RPMI7951 (cell line): ENCODE measurements at places on chromosomes 12 and 14. TPM values are rescaled to one million over a fixed set of nuclear protein-coding genes. Genes with fewer than 3 reads are reported as not detected.

The CDH24 gene
- 6.7 and 8.3 TPM in 2 replicates for total RNA-seq

The MAP3K9 gene
- 0.88 and 1.1 TPM in 2 replicates for total RNA-seq

The IL22 gene
- not detected in 2 replicates for total RNA-seq

The KRT5 gene
- not detected in 2 replicates for total RNA-seq

The GRIP1 gene
- total RNA-seq: 0.59 TPM in 1 of 2 replicates, not detected in the other

The TAS2R20 gene
- total RNA-seq: 0.24 and 0.68 TPM in 2 replicates

The NRIP2 gene
- total RNA-seq: not detected in 2 replicates

The PCED1B gene
- total RNA-seq: 1.6 and 4.2 TPM in 2 replicates

The ADCY4 gene
- not detected in 2 replicates for total RNA-seq

The TMPRSS12 gene
- total RNA-seq: not detected in 2 replicates

The SMCO2 gene
- not detected in 2 replicates for total RNA-seq

The DIO2 gene
- 0.12 and 1.2 TPM in 2 replicates for total RNA-seq

GRCh38 chr12:129610601-129611120, 293.2 kb downstream of the TMEM132D start:
- DNase-seq: no peak

- DNase-seq: no peak
These were observed 7.4 kb downstream of the SALL2 start for GRCh38 chr14:21518725-21519124.

GRCh38 chr12:49696723-49697122, 10.5 kb downstream of the FMNL3 start:
- no peak for DNase-seq

GRCh38 chr12:98149691-98150210, 365.6 kb upstream of the TMPO start:
- no peak for DNase-seq

DNA sequence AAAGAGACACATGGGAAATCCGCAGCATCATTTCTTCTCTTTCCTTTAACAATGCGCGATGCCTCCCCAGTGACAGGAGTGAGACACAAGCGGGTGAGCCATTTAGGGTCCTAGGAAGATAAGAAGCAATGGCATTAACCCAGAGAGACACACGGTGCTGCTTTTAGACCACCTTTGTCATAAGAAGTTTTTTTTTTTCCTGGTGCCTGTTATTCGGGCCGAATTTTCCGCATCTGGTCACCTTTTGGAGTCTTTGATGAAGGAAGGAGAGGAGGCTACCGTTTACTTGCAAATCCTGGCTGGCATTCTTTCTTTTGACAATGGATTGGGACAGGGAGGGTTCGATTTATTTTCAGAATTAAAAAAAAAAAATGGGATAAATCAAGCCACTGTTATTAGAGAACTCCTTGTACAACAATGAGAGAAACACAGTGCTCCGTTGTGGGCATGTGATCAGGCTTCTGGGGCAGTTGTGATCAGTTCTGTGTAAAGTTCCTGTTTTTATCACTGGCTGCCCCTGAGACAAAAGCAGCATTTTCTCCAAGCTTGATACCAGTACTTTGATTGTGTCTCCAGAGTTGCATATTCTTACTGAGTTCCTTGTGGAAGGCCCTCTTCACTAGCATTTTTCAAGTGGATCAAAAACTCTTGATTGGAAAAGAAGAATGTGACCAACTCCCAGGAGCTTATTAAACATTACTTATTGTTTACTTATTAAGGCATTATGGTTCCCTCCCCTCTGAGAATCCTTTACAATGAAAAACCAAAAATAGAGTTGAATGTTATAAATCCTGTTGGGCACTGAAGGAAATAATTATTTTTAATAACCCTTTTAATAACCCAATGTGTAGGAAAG, 1.1 kb downstream of the DIP2B start:
- DNase-seq: peak; percentile 15

DNA sequence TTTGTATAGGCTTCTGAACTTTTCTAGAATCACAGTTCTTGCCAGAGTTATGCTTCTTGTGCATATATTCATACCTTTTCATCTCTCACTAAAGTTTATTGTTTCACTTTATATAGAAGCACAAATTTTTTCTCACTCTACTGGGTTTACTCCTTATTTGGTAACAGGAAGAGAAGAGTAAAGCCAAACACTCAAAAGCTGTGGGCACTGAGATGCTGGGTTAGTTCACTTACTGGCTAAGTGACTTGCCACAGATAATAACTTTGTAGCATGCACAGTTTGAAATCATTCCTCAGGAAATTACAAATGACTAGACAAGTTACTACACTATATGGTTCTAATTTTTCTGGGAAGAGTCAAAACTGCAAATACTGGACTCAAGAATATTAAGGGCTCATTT, 7.8 kb downstream of the HIGD1C start:
- DNase-seq: no peak

DNA sequence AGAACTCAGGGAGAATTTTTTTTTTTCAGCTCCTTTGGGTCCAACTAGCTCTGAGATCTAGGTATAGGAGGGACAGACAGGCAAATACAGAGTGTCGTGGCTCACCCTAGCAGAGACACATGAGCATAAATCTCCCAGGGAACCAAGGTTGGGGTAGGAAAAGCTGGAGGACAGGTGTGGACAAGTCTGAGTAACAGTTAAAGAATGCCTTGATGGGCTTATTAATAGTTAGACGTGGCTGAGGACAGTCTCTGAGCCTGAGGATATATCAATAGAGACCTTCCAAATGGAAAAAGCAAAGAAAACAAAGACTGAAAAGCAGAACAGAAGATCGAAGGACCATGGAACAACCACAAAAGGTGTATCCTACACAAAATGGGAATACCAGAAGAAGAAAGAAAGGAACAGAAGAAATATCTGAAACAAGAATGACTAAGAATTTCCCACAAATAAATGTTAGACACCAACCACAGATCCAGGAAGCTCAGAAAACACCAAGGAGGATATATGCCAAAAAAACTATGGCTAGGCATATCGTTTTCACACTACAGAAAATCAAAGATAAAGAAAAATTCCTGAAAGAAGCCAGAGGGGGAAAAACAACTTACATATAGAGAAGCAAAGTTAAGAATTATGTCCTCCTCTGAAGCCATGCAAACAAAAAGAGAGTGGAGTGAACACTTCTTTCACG, 80.9 kb downstream of the PTPRB start:
- peak; percentile 13 for DNase-seq

GRCh38 chr12:110141389-110141788, 17.2 kb downstream of the IFT81 start:
- peak; percentile 66 for DNase-seq

DNA sequence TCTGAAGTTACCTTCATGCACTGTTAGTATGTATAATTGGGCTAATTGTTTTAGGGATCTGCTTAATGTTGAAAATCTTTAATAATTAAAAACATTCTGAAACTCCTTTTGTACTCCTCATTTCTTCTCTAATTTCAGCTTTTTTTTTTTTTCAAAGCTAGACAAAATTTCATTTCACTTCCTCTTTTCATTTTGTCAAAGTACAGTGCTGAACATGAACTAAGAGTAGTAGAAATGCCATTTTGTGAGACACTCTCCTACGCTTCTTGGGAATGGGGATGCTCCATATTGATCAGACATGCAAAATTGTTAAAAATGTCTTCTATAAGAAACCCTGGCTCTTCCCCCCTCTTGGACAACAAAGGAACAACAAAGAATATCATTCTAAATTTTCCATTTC, 1.7 kb downstream of the ABCD2 start:
- DNase-seq: no peak

- no peak for DNase-seq
These were observed 171.0 kb upstream of the PRICKLE1 start for GRCh38 chr12:42760550-42760949.

DNA sequence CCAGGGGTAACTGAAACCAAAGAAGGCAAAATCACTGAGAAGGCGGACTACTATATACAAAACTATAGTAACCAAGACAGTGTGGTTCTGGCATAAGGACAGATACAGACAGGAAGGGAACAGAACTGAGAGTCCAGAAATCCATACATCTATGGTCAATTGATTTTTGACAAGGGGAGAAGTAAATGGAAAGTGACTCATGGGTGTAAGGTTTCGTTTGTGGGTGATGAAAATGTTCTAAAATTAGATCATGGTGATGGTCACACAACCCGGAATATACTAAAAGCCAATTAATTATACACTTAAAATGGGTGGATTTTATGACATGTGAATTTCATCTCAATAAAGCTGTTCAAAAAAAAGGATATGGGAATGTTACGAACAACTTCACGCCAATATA, 18.7 kb downstream of the ANGEL1 start:
- no peak for DNase-seq

DNA sequence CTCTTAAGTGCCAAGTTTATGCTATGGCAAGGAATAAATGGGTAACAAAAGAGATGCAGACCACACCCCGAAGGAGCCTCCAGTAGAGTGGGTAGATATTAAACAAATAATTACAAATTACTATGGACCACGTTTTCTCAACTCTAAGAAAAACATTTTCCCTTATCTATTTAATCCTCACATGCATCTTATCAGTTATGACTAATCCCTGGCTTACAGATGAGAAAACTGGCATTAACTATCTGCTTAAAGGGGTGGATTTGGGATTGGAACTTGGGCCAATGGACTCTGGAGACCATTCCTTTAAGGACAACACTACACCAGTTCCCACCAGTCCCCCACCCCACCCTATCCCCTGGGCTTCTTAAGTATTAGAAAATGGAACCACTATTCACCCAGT, 26.3 kb downstream of the PPM1H start:
- DNase-seq: no peak

GRCh38 chr14:67996235-67996634, 176.7 kb downstream of the RAD51B start:
- no peak for DNase-seq

- DNase-seq: no peak
These were observed 921 bp upstream of the CEP83 start for GRCh38 chr12:94460616-94460959.

DNA sequence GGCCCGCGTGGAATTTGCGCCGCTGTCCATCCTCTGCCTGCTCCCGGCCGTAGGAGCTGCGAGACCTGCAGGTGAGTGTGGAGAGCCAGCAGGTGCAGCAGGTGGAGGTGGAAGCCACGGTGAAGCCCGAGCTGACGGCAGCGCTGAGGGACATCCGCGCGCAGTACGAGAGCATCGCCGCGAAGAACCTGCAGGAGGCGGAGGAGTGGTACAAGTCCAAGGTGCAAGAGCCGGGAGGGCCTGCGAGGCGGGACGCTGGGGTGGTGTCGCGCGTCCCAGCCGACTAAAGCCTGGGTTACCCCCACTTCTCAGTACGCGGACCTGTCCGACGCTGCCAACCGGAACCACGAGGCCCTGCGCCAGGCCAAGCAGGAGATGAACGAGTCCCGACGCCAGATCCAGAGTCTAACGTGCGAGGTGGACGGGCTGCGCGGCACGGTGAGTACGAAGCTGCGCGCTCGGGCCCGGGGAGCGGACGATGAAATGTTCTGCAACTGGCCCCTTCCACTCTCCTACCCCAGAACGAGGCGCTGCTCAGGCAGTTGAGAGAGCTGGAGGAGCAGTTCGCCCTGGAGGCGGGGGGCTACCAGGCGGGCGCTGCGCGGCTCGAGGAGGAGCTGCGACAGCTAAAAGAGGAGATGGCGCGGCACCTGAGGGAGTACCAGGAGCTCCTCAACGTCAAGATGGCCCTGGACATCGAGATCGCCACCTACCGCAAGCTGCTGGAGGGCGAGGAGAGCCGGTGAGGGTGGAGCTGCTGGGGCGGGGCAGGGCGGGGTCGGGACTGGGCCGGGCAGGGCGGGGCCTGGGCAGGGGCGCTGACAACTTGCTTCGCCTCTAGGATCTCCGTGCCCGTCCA, 2.1 kb downstream of the PRPH start:
- peak; percentile 56 for DNase-seq

- no peak for DNase-seq
These were observed 6.4 kb upstream of the ASCL1 start for GRCh38 chr12:102950950-102951619.

GRCh38 chr14:56094076-56094475, 24.1 kb upstream of the PELI2 start:
- no peak for DNase-seq

DNA sequence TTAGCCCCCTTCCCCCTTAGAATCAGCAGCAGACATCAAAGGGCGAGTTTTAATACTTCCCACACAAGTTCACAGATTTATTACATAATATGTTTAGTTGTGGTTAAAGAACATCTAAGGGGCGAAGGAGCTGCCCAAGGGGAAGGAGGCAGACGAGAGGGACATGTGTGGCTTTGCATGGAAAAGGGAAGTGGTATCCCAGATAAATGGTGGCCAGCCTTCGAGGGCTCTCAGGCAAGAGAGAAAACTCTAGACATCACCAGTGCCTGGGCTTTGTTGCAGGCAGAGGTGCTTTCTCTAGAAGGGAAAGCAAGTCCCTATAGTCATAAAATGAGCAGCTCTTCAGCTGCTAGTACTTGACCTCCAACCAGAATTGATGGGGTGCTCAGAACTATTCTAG, 121.2 kb downstream of the CACNA1C start:
- peak; percentile 49 for DNase-seq

DNA sequence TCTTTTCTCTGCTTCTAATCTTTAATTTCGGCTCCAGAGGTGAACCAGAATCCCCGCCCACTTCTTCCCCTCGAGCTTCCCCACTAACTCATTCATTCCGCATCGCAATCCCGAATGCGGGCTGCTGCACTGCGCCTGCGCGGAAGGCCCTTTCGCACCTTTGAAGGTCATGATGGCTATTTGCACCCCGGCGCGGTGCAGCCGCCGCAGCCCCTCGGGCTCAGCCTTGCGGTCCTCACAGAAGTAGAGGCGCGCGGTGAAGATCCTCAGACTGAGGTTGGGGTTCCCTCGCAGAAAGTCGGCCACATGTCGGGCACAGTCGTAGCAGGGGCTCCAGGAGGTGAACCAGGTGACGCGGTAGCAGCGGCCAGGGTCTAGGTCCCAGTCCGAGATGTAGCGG, 7.6 kb downstream of the AICDA start:
- DNase-seq: no peak

GRCh38 chr12:25767606-25768005, 190.9 kb upstream of the RASSF8 start:
- DNase-seq: peak; percentile 44

GRCh38 chr12:116707751-116708150, 30.1 kb downstream of the SPRING1 start:
- DNase-seq: no peak

DNA sequence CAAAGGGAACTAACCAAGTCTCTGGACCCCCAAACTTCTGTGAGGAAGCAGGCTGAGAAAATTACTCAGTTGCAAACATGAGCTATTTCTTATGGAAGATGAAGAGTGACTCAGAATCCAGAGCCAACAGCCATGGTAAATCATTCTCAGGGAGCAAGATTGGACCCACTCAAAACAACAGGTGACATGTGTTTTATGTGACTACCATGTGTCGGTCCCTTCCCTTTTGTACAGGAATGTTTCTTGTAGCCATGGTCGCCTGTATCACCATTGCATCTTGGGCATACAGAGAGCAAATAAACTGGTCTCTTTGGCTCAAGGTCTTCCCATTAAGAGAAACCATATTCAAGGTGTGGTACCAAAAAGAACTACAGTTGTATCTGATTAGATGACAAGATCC, 75.4 kb upstream of the COCH start:
- no peak for DNase-seq

- DNase-seq: peak; percentile 13
These were observed 34.8 kb downstream of the FBXO21 start for GRCh38 chr12:117155278-117156060.

DNA sequence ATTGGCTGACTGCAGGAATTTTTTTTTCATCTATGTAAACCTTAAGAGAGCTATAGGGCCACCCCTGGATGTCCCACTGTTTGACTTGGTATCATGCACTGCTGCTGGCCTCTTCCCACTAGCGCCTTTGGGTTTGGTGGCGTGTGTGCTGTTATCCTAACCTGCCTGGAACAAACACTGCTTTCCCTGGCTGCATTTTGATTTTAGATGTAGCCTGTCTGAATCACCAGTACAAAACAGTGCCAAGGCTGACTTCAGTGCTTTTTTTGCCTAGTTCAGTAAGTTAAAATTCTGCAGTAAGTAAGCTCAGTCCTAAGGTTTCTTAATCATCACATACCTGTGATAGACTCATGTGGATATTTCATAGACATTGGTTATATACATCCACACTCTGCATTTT, 99.2 kb downstream of the EML1 start:
- DNase-seq: no peak
